ENCODE measurements at places on chromosomes 16 and 17.
A peak's percentile ranks its signal among the peaks of the same experiment; 100 is the strongest.

DNA sequence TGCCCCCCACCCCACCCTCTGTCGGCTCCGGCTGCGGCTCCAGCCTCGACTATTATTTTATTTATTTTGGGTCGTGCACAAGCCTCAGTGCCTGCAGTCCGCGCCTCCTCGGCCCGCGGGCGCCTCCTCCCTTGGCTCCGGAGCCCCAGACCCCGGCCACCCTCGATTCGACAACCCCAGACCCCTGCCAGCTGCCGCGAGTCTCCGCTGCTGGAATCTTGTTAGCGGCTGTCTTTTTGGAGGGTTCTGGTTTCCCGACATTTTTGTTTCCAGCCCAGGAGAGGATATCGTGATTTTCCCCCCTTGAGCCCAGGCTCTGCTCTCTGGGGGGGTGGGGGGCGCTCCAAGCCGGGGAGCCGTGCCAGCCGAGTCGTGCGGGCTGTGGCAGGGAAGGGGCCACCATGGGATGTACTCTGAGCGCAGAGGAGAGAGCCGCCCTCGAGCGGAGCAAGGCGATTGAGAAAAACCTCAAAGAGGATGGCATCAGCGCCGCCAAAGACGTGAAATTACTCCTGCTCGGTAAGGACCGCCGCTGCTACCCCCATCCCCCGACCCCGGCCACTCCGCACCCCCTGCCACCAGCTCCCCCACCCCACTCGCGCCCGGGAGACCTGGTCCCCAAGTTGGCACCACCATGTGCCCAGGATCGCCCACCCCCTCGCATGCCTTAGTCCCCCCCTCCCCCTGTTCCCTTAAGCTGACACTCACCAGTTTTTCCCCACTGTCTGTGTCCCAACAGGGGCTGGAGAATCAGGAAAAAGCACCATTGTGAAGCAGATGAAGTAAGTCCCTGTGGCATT is 746 bp downstream of the GNAO1 start:
- no peak for DNase-seq

DNA sequence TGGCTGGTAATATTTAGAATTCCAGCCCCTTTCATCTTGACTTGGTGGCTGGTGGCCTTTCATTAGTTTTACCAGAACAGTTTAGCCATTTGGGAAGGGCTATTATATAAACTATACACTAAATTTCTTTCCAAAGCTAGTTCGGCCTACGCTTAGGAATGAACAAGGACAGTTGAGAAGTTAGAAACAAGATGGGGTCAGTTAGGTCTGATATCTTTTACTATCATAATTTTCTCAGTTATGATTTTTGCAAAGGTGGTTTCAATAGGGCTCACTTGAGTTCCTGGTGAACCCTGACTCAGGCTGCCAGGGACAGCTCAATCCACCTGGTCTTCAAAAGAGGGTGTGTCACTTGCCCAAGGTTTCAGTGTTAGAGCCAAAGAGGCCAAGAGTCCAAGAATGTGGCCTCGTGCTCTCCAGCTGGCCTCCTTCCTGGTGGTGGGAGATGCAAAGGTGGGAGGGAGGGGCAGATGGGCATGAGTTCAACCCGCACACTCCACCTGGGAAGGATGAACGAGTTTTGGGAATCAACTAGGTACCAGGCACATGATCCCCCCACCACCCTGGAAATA is 4.0 kb upstream of the PHOSPHO1 start:
- no peak for DNase-seq

DNA sequence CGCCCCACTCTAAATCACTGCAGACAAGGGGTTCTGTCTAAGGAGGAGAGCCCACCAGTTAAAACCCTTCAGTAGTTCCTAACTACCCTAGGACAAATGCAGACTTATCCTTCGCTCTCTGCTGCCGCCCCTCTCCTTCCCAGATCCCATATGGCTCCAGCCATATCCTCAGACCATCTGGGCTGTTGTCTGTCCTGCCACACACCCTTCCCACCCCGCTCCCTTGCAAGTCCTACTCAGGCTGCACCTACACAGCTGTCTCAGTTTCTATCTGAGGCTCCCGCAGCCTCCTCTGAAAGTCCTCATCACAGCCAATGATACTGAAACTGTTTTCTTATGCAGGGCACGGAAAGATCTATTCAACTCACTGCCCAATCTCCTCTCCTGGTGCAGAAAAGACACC is 720 bp upstream of the BCKDK start:
- no peak for DNase-seq

DNA sequence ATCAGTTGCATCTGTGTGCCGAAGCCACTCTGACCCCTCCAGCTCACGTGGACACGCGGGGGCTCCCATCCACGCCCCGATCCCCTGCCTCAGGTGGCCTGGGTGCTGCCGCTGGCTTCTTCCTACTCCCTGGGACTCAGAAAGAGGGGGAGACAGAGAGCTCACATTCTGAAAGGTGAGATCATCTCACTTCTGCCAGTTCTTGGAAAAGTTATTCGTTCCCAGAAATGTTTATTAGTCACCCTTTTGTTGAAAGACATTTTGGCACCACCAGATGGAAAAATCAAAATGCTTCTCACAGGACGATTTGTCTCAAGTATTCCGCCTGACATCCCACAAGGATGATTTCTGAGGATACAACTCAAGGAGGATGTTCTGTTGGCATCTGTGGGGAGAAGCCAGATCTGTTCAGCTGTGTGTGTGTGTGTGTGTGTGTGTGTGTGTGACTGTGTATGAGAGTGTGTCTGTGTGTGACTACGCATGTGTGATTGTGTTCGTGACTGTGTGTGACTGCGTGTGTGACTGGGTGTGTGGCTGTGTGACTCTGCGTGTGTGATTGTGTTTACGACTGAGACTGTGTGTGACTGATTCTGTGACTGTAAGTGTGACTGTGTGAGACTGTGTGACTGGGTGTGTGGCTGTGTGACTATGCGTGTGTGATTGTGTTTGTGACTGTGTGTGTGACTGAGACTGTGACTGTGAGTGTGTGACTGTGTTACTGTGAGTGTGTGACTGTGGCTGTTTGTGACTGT is 207.3 kb downstream of the NTN1 start:
- DNase-seq: peak; percentile 85

GRCh38 chr16:52825892-52826291 is 226.8 kb downstream of the CHD9NB start:
- no peak for DNase-seq

Measured in forelimb muscle (tissue), 1 donor.